ENCODE measurements at places on chromosomes 7 and 10.
A peak's percentile ranks its signal among the peaks of the same experiment; 100 is the strongest.

- no peak for DNase-seq
Measured at GRCh38 chr7:148919859-148920258, 35.8 kb upstream of the EZH2 start.

DNA sequence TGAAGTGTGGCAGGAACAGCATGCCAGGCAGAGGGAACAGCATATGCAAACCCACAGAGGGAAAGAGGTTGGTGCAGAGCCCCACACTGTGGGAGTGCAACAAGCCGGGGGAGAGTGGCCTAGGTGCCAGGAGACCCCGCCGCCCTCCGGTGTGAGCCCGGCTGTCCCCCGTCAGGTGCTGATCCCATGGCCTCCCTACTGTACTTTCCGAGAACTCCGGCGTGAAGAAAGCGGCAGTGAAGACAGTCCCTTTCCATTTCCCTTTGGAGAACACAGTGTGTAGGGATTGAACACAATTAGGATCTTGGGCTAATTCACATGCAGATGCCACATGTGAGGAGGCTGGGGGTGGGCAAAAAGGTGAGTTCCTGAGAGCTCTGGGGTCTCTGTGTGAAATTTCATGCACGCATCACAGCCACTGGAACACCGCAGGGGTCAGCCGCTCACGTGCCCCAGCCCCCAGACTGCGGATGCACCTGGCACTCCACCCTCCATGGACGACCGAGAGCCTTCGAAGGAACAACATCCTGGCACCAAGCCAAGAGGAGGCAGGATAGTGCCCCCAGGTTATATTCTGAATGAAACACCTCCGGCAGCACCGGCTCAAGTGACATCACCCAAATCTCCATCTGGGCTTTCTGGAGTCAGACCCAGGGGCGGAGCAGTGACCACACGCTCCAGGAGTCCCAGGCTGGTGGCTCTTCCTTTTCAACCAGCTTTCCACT, 82.1 kb upstream of the PPP2R2D start:
- peak; percentile 42 for DNase-seq

DNA sequence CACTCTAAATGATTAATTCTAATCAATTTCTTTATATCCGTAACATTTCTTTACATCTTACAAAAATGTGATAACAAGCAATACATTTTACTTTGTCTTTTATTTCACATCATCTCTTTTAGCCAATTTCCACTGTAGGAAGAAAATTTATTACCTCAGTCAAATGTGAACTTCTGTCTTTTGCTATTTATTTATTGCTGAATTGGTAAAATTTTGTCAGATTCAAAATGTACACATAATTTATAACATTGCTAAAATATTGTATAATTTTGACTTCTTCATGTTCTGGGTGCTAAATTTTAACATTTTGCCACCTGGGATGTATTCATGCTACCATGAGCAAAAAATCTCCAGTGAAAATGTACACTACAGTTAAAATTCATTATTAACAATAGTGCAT, 158.0 kb downstream of the HGF start:
- no peak for DNase-seq

DNA sequence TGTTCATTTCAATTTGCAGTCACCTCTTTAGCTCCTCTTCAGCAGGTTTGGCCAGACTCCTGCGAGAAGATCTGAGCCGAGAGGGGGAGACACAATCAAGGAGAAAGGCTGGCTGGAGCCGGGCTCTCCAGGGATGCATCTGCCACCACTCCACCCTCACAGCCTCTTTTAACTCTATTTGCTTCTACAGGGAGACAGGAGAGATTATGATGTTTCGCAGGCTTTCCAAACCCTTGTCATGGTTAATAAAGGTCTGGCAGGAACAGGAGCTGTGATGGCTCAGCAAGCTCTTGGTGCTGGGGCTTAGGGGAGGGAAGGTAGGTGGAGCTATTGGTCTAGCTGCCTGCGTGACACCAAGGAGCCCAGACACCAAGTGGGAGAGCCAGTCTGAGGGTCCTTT, 448.1 kb upstream of the PODXL start:
- peak; percentile 22 for DNase-seq

DNA sequence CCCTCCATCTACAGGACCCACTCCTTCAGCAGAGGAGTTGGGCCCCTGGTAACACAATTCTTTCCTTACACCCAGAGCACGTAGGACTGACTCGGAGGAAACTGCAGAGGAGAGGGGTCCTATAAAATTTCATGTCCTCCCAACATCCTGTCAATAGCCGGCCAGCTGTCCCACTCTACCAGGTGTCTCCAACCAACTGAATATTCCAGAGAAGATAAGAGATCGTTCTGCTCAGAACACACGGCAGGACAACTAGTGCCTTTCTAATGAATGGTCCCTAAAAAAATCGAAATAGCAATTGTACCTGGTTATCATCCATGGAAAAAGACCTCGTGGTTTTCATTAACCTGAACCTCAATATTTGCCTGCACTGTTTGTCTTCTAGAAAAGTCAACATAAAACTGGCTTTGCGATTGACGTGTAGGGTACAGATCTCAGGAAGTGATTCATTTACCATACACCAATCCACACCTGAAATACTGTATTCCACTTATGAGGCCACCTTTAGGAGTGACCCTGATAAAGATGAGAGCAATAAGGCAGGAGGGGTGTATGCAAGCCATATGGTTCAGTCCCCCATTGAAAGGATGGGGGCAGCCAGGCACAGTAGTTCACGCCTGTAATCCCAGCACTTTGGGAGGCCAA, 111.7 kb downstream of the PARP12 start:
- DNase-seq = no peak

DNA sequence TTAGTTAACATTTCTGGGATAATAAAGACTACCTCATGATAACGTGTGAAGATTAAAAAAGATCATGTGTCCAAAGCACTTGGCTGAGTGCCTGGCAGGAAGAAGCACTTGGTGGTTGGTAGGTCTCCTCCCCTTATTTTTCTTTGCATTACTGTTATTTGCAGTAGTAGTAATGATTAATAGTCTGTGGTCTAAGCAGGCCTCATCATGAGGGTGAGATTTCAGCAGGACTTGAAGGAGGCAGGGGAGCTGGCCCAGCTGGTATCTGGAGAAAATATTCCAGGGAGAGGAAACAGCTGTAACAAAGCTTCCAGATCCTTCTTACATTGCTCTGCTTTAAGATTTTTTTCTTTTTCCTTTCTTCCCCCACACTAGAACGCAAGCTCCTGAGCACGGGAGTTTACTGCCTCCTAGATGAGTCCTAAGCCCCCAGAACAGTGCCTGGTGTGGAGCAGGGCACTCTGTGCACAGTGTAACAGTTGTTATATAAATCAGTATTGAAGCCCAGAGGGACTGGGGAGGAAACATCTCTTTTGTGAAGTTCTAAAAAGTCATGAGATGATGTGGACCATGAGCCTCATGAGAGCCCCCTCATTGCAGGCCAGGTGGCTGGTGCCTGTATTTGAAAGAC, 31.1 kb upstream of the RHEB start:
- peak; percentile 60 for DNase-seq

- peak; percentile 56 for DNase-seq
Measured at GRCh38 chr7:155466814-155467733, 9.1 kb downstream of the EN2 start.

DNA sequence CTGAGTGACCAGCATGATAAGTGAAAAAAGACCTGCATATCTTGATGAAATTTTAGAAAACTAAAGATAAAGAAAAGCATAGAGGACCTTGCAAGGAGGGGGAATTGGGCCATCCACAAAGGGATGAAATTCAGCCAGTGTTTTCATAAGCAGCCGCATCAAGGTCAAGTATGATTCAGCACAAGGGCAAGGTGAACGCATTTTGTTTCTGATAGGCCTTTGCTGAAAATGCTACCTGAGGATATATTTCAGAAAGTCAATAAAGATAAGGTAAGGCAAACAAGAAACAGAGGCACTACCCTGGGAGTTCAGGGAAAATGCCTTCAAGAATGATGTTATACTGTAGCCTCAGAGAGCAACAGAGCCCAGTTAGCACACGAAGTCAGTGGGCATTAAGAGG, 55.0 kb upstream of the SHH start:
- DNase-seq = no peak

GRCh38 chr7:151488096-151488495, 31.6 kb downstream of the RHEB start:
- DNase-seq = no peak

GRCh38 chr7:106542550-106543220, 118.3 kb downstream of the CCDC71L start:
- DNase-seq = no peak

DNA sequence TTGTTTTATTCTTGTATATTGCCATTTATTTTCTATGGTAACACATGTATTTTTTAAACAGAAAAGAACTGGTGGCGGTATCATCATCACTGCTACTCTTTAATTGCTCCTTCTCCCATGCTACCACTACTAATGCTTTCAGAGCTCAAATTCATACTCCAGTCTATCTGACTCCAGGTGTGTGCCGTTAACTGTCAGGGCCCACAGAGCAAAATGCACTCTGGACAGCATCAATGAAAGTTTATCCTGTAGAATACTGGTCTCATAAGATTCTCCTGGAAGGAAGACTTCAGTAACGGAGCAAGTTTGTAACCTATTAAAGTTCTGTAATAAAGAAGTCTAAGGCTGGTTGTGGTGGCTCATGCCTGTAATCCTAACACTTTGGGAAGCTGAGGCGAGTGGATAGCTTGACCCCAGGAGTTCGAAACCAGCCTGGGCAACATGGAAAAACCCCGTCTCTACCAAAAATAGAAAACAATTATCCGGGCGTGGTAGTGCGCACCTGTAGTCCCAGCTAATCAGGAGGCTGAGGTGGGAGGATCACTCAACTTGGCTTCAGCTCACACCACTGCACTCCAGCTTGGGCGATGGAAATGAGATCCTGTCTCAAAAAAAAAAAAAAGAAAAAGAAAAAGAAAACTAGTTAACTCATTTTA, 18.4 kb downstream of the ZNRF2 start:
- no peak for DNase-seq

GRCh38 chr7:102823390-102824119, 74.8 kb downstream of the FAM185A start:
- DNase-seq = no peak

GRCh38 chr7:140003913-140004382, 58.8 kb downstream of the PARP12 start:
- DNase-seq = no peak

GRCh38 chr10:93255546-93255945, 181.9 kb downstream of the CYP26A1 start:
- DNase-seq = no peak

DNA sequence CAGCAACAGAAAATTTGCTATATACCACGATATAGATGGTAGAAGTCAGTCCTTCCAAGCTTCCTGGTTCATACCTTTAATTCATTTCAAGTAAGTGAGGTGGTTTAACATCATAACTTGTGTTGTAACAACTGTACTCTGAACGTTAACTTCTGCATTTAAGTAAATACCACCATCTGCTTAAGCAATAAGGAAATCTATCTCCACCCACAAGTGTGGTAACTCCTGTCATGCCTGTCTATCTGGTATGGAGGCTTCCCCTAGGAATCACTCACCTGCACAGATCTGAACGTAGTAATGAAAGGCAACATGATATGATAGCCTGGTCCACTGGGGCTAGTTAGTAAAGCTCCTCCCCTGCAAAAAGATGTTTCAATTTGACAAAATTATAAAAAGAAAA, 2.3 kb downstream of the ERLIN1 start:
- no peak for DNase-seq

GRCh38 chr7:134724606-134725005, 54.8 kb upstream of the CALD1 start:
- DNase-seq = no peak

Data from DMS79 (cell line).